ENCODE measurements at places on chromosomes 1 and 21. TPM values are rescaled to one million over a fixed set of nuclear protein-coding genes. Genes with fewer than 3 reads are reported as not detected.

AZIN2 gene
- total RNA-seq, result 5.1 TPM

GRCh38 chr1:33863779-33864178 is at the start of gene HMGB4:
HMGB4 (plus strand) TSS chr1:33864079; CDS start chr1:33864192, 113 bp downstream.
- DNase-seq, result no peak

GRCh38 chr1:222583079-222583478 is 6.7 kb downstream of the TAF1A start:
- DNase-seq, result no peak

GRCh38 chr1:46812996-46813857 is 14.4 kb downstream of the CYP4B1 start:
- DNase-seq, result no peak

FCRL6 gene
- total RNA-seq, result not detected

DNA sequence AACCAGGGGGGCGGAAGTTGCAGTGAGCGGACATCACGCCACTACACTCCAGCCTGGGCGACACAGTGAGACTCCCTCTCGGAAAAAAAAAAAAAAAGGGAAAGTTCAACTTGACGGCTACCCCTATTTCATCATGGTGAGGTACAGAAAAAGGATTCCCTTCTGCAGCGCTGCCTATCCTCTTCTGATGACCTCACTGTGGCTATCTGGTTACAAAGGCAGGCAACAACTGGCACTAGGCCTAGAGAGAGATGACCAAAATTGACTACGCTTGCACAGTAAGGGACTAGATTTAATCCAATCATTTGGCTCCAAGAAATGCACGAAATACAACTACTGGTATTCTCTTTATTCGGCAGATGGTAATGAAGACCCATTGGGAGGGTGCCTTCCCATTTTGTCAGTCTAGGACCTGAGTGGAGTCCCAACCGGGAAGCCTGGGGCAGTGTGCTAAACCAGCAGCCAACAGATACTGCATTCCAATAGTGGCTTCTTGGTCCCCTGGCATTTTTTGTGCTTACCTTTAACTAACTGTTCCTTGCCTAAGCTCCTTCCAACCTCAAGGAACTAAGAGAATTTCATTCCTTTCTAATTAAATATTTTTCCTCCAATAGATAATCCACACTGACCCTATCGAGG is 36.6 kb downstream of the ITPKB start:
- no peak for DNase-seq

MAD2L2 gene
- total RNA-seq, result 28.5 TPM

- peak; percentile 28 for DNase-seq
These were observed at the start of gene CNKSR1 for GRCh38 chr1:26177182-26177684. CNKSR1 (plus strand) TSS chr1:26177491; CDS start chr1:26177548, 57 bp downstream.

Measured in renal cortical epithelial cell (primary cell).